ENCODE measurements at places on chromosomes 5 and 9.
A peak's percentile ranks its signal among the peaks of the same experiment; 100 is the strongest.

DNA sequence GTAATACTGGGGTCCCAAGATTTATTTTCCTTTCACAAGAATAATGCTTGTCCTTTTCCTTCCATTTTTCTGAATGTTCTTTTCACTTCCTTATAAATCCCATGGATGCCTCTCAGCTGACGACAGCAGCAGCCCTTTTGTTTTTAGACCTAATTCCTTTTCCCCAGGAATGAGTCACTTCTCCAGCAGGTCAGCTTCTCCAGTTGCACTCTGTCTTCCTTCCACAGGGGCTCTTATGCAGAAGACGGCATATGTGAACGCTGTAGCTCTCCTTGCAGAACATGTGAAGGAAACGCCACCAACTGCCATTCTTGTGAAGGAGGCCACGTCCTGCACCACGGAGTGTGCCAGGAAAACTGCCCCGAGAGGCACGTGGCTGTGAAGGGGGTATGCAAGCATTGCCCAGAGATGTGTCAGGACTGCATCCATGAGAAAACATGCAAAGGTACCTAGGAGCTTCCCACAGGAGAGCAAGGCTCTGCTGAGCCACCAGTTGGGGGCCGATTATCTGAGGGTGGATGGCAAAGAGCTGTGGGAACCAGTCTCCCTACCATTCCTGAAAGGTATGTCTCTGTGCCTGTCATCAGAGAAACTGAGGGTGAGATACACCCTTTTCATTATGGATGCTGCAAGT lies 72.9 kb downstream of the RFK start:
- no peak for DNase-seq

- DNase-seq = no peak
These were observed 106.9 kb upstream of the VCAN start for GRCh38 chr5:83364312-83365299.

DNA sequence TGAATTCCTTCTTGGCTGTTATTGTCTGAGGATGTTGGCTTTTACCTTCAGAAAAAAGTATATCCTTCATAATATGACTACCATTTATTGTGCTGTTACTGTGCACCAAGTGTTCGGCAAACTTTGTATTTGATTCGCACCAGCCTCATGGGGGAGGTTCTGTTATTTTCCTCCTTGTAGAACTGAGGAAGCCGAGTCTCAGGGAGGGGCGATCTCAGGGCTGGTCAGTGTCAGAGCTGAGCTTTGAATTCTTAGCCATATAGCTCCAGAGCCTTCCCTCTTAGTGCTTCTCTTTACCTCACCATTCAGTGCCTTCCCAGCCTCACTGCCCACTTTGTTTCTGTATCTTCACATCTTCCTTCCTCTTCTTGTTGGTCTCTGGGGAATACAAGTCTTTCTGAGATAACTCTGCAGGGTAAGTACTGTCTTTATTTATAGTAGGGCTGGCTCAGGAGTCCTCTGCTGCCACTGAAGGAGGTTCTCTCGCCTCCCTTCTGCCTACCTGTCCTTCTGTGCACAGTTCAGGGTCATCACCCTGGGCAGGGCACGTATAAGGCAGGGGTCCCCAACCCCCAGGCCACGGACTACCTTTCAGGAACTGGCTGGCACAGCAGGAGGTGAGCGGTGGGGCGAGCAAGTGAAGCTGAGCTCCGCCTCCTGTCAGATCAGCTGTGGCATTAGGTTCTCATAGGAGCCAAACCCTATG lies 48.4 kb downstream of the GALNT10 start:
- DNase-seq = no peak

GRCh38 chr9:134551644-134552348 lies 89.8 kb upstream of the COL5A1 start:
- peak; percentile 73 for DNase-seq

DNA sequence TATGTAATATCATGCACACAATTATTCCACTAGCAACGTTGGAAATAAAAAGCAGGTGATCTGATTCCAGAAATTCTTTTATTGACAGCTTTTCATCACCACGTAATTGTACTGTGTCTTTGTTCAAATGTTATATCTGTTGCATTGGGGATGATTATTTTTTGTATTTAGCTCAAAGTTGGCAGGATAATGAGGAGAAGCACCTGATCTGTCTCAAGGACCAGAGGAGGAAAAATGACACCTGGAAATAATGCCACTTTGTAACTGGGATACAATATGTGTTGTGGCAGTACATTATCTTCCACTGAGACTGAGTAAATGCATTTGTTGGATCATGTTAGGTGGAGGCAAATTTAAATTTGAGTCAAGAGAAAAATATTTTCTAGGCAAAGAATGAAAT lies 1298.8 kb upstream of the CDH6 start:
- no peak for DNase-seq

GRCh38 chr5:154493274-154493673 lies 15.2 kb upstream of the HAND1 start:
- no peak for DNase-seq

DNA sequence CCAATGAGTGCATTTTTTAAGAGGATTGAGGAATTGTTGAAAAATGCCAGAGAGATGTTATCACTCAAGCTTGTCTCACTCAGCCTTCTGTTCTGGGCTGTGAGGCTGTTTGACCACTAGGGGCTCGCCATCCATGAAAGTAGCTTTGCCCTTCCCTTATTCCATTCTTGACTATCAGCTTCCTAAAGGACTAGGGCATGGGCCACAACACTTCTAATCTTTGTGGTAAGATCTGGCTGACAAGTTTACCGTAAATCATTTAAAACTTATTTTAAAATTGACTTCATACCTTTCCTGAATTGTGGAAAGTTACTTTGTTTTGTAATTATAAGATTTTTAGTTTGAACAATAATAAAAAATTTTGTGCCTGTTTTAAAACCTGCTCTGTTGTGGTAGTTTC lies 49.5 kb downstream of the TJP2 start:
- peak; percentile 39 for DNase-seq

GRCh38 chr9:89412951-89413350 lies 85.0 kb downstream of the SEMA4D start:
- no peak for DNase-seq

DNA sequence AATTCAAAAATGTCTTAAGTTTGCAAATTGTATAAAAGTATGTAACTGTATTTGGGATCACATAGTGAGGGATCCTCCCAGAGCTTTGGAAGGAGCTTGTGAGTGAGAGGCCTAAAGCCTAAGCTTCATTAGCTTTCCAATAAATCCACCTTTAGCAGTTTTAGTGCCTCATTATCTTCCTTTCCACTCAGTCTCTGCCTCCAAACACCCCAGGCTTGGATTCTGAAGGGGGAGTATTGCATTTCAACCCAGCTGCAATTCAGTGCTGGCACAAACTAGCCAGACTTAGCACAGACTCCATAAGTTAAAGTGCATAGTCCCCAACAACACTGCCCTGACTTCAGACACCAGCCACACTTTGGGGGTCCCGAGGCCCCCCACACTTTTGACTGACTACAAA lies 113.5 kb downstream of the SMARCA2 start:
- DNase-seq = no peak

GRCh38 chr5:82985763-82986162 lies 91.4 kb downstream of the TMEM167A start:
- no peak for DNase-seq

DNA sequence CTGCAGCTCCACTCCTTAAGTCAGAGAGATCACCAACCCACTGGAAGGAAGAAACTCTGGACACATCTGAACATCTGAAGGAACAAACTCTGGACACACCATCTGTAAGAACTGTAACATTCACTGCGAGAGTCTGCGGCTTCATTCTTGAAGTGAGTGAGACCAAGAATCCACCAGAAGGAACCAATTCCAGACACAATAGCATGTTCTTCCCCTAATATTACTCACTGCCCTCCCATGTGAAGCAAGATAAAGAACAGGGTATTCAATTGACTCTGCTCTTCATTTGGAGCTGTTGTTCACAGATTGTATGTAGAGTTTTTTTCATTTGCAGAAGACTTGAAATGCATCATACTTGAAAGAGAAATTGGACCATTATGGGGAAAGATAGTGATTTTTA lies 10.8 kb downstream of the SAXO1 start:
- DNase-seq = no peak

DNA sequence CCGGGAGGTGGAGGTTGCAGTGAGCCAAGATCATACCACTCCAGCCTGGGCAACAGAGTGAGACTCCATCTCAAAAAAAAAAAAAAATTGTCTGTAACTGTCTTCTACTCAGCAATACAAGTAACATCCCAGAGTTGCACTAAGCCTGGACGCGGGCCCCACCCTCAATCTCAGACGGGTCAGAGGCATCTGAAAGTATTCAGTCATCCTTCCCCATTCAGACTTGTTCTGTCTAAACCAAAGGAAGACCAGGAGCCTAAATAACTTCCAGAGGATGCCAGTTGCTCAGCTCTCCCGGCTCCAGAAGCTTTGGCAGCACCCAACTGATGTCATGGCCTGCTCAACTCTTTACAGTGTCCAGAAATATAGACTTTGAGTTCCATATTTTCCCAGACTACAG lies 218.6 kb downstream of the AUH start:
- no peak for DNase-seq

GRCh38 chr5:137621861-137622823 lies 113.7 kb downstream of the KLHL3 start:
- no peak for DNase-seq

GRCh38 chr9:70805949-70806348 lies 315.5 kb downstream of the TRPM3 start:
- no peak for DNase-seq

DNA sequence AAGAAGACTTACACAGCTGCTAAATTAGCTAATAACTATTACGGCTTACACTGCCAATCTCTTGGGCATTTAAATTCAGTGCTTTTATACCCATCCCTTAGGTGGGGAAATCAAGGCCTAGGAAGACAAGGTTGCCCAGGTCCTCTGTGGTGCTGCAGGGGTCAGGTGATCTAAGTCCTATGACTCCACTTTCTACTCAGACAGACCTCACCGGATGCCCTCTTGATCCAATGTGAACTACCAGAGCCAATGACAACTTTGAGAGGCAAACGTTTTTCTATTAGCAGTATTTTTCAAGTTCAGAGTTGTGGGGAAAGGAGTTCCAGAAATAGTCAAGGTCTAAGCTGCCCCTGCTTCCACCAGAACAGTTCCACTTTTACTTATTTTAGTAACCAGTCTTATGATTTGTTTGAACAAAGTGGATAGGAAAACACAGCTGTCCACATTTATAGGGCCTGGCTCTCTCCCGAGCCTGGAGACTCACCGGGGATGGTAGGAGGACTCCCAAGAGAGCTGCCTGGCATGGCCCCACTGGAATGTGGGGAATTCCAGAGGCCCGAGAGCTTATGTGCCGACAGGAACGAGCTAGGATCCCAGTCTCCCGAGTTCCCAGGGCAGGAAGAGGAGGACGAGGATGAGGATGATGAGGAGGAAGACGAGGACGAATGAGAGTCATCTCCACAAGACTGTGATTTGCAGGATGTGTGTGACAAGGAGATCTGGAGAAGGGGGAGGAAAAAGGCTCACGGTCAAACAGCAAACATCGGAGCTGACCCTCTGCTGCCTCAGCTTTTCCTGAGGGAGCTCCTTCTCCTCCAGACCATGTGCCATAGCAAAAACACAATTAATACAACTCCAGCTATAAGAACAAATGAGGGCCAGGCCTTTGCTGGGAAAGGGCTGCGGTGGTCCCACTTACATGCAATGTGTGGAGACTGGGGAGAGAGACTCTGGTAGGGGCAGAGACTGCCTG lies 16.7 kb downstream of the FAM193B start:
- no peak for DNase-seq

Measured in common myeloid progenitor, CD34-positive (primary cell).